ENCODE measurements at places on chromosomes 13 and 19. TPM values are rescaled to one million over a fixed set of nuclear protein-coding genes. Genes with fewer than 3 reads are reported as not detected.
A peak's percentile ranks its signal among the peaks of the same experiment; 100 is the strongest.

DNA sequence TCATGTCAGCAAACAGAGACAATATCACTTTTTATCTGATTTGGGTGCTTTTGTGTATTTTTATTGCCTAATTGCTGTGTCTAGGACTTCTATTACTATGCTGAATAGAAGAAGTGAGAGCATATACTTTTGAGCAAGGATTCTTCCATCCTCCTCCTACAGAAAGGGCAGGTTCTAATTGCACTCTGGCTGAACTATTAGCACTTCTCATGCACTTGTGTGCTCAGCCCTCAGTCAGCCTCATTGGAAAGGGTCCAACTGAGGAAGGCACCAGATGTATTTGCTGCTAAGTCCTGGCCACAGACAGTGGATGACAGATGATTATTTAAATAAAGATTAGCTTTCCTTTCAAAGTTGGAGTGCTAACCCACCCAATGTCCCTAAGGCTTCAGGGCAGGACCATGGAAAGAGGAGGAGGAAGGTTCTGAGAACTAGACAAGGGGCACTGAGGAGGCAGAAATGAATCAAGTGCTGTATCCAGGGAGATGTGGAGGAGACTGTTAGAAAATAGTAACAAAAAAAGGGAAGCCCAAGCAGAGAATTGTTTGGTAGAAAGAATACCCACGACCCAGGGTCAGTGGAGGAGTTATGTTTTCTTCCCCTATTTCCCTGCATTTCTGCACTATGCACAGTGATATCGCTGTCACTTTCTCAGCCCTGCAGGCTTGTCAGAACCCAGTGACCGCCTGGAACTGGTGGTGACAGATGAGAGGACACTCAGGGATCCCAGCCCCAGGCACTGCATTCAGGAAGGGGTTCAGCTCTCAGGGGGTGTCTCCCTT lies 8.0 kb downstream of the LILRB4 start:
- DNase-seq, result no peak

GRCh38 chr19:16797876-16798275 lies 31.3 kb upstream of the SIN3B start:
- DNase-seq, result no peak

DNA sequence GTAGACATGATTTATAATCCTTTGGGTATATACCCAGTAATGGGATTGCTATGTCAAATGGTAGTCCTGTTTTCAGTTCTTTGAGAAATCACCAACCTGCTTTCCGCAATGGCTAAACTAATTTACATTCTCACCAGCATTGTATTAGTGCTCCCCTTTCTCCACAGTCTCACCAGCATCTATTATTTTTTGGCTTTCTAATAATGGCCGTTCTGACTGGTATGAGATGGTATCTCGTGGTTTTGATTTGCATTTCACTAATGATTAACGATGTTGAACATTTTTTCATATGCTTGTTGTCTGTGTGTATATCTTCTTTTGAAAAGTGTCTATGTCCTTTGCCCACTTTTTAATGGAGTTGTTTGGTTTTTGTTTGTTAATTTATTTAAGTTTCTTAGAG lies 165.1 kb downstream of the PDS5B start:
- DNase-seq, result no peak

DNA sequence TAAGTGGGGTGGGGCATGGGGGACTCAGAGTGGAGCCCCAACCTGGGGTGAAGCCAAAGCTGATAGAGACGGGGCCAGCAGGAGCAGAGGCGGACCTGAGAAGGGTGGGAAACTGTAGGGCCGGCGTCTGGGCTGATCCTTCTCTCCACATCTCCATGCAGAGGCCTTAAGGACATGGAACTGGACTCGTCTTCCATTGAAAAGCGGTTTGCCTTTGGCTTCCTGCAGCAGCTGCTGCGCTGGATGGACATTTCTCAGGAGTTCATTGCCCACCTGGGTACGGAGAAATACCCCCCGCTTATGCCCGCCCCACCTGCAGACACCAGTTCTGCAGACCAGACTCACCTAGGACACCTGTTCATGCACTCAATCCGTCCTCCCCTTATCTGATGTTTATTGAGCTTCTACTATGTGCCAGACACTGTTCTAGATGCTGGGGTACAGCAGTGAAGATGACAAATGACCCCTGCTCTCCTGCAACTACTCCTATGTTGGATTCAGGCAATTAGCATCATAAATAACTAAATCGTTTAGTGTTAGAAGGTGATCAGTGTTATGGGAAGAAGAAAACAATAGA lies 74.1 kb downstream of the RYR1 start:
- DNase-seq, result no peak

RFXAP gene
- 4.4 TPM for total RNA-seq

- peak; percentile 70 for DNase-seq
Measured at GRCh38 chr19:798415-799075, 1.3 kb downstream of the PTBP1 start.

DNA sequence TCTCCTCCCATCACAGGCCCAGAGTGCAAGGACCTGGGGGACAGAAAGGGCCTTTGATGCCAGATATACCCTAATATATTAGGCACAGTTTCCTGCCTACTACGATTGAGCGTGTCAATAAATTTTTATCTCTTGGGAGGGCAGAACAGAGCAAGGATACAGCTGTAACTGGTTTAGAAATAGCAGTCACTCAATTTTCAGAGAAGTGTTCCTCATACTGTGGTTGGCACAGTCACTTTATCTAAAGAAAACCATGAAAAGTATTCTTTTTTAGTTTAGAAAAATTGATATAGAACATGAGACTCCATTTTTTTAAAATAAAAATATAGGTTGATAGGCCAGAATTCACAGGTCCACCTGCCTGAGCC lies 460 bp upstream of the ZNF155 start:
- no peak for DNase-seq

- no peak for DNase-seq
Measured at GRCh38 chr13:31905961-31906360, 125.6 kb upstream of the FRY start.

GRCh38 chr13:98445340-98446233 lies 131.3 kb downstream of the STK24 start:
- peak; percentile 88 for DNase-seq

DNA sequence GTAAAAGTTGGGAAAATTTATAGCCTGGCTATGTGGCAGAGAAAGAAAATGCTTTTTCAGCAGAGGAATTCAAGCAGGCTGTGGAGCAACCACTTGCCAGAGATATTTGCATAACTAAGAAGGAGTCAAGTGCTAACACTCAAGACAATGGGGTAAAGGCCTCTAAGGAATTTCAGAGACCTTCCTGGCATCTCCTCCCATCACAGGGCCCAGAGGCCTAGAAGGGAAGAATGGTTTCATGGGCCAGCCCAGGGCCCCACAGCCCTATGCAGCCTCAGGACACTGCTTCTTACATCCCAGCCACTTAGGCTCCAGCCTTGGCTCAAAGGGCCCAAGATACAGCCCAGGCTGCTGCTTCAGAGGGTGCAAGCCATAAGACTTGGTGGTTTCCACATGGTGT lies 14.3 kb downstream of the SLC15A1 start:
- no peak for DNase-seq

LPAR2 gene
- total RNA-seq, result not detected

GRCh38 chr19:58585442-58586132 lies 12.5 kb upstream of the MZF1 start:
- DNase-seq, result no peak

DNA sequence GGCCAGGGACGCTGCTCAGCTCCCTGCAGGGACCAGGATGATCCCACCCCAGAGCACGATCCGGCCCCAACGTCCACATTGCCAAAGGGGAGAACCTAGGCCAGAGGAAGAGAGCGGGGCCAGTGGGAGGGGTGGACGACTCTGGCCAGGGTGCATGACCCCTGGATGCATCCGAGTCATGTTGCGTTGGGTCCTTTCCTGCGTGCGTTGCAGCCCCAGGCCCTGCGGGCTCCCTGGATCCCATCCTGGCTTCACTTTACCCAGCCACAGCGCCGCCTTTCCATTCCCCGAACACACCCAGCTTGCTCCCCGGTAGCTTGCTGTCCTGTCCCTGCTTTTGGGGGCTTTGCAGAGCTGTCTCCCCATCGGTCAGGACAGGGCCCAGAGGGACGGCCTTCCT lies 10.5 kb downstream of the PLIN4 start:
- no peak for DNase-seq

DNA sequence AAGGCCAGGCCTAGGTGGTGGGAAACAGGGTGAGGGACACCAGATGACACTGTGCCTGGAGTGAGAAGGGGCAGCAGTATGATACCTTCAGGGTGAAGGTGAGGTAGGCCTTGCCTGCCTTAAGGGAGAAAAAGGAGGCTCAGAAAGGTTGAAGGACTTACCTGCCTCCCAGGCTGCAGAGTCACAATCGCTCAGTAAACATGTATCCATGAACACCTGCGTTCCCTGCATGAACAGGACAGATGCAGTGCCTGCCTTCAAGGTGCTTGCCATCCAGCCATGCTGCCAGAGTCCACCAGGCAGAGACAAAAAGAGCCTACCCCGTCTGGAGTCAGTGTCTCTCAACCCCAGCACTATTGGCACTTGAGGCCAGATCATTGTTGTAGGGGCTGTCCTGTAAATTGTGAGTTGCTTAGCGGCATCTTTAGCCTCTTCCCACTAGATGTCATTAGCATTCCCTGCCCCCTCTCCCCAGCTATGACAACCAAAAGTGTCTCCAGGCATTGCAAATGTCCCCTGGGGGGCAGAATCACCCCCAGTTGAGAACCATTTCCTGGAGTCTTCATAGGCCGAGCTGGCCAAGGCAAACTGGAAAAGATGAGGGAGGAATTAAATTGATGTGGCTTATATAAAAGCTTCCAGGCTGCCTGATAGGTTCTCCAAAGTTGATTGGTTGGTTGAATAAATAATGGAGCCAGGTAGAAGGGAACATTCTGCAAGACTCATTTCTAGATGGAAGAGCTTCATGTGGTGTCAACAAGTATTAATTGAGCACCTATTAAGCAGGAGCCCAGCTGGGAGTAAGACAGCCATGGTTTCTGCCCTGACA lies 1.7 kb downstream of the MAP3K10 start:
- no peak for DNase-seq

- no peak for DNase-seq
Measured at GRCh38 chr19:54297759-54298305, 15.1 kb downstream of the LILRA5 start.

ZNF229 gene
- total RNA-seq, result 8.4 TPM

FCER2 gene
- not detected for total RNA-seq

C19orf33 gene
- total RNA-seq, result 15.1 TPM

GRCh38 chr19:30760014-30760413 lies 387.8 kb downstream of the ZNF536 start:
- DNase-seq, result no peak

- no peak for DNase-seq
Measured at GRCh38 chr19:2308114-2308556, at the start of gene LINGO3. Gene LINGO3 (minus strand): TSS chr19:2308154. CDS start chr19:2291776, 16,378 bp downstream.
